ENCODE measurements at places on chromosomes 12 and 14.

DNA sequence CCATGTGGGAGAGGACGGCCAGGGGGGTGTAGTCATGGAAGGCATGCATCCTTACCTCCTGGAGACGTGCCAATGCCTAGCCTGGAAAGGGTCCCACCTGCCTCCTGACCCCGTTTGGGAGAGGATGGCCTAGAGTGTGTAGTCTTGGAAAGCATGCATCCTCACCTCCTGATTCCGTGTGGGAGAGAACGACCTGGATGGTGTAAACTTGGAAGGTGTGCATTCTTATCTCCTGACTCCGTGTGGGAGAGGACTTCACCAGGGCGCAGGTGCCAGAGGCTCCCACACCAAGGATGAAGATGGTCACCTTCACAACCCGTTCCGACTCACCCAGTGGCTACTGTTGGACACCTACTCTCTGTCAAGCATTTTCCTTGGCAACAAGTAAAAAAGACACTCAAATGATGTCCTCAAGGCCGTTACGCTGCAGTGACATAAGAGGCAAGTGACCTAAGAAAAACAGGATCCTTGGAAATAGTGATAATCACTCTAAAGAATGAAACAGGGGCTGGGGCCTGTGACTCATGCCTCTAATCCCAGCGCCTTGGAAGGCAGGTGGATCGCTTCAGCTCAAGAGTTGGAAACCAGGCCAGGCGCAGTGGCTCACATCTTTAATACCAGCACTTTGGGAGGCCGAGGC, 37.5 kb upstream of the FZD10 start:
- DNase-seq: no peak

DNA sequence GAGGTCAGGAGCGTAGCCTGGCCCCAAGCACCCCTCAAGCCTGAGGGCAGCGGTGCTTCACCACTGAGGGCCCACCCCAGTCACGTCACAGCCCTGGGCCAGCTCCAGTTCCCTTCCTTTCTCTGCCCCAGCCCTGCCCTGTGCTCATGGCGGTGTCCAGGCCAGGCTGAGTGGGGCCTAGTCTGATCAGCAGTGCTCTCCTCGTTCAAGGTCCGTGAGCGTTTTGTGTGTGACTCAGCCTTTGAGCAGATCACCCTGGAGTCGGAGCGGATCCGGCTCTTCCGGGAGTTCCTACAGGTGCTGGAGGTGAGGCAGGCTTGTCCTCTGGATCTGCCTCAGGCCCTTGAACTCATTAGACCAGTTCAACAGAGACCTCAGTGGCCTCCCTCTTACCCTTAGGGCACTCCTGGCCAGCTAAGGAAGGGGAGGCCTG, 19.0 kb downstream of the PRPF40B start:
- no peak for DNase-seq

GRCh38 chr14:73125169-73125588, 11.1 kb upstream of the PSEN1 start:
- no peak for DNase-seq

DNA sequence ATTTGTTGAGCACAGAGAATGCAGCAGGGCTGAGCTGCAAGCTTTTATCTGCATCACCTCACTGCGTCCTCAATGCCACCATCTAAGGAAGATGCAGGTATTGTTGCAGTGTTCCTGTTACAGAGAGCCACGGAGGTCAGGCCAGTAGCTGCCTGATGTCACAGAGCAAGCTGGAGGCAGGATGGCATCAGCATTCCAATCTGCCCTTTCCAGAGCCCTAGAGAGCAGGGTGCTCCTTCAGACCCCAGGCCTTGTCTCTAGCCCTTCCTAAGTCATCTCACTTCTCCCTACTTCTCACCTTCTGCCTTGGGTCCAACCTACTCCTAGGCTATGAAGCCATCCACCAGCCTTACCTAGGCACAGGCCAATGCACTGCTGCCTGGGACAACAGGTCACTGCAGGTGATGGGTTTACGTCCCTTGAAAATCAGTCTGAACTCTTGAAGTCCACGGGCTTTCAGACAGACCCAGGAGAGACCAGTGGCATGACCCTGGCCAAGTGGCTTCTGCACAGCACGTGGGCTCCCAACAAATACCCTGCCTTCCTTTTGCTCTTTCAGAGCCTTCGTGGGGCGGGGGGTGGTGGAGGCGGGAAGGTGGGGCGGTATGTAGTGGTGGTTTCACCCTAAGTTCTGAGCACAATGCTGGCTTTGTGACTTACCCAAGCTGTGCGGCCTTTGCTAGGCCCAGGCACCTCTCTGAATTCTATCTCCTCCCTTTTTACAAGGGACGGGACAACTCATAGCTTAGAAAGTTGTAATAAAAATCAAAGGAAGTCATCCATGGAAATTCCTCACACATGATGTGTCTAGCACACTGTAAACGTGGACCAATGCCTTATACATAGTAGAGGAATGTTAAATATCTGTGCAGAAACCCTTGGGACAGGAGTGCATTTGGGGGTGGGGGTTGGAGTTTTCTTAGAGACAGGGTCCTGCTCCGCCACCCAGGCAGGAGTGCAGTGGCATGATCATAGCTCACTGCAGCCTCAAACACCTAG, 136.0 kb downstream of the KSR2 start:
- no peak for DNase-seq

DNA sequence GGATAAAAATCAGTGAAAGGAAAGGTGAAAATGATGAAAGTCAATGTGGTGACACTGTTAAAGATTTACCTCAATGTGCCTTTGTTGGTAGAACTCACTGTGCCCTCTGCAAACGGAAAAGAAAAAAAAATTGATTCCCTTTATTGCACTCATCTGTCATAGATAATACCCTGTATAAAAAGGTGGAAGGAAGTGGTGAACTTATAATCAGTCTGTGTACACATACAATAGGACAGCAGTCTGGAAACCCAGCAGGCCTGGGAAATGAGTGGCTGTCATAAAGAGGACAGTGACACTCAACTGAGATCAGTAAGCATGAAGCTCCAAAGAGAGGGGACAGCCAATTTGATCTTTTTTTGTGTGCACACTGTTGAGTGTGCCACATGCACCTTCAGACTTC, 364.7 kb downstream of the NOVA1 start:
- no peak for DNase-seq

DNA sequence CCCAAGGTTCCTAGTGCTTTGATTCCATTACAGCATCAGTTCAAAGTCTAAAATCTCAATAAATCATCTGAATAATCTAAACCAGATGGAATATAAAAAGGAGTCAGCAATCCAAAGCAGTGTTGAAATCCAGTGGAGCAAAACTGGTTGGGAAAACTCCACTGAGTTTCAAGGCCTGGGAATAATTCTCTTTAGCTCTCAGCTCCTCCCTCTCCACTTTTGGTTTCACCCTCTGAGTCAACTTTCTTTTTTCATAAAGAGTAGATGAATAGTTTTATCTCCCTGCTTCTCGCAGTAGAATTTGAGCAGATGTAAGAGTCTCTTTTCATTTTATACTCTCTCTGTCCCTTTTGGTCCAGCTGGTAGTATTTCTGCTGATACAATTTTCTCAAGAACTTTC, 338.6 kb downstream of the APAF1 start:
- no peak for DNase-seq

DNA sequence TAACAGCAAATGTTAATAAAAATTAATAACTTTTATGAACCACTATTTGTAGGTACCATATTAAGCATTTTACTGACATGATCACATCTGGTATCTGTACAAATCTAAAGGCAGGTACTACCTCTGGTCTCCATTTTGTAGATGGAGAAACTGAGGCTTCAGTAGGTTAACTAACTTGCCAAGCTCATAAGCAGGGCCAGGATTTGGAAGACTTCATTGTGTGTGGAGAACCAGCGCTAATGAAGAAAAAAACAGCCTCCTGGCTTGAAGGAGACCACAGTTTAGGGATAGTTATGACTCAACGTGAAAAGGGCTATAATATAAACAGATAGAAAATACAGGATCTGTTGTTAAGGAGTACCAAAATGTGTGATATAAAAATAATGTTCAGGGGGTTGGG, 1.0 kb downstream of the NUP37 start:
- no peak for DNase-seq

DNA sequence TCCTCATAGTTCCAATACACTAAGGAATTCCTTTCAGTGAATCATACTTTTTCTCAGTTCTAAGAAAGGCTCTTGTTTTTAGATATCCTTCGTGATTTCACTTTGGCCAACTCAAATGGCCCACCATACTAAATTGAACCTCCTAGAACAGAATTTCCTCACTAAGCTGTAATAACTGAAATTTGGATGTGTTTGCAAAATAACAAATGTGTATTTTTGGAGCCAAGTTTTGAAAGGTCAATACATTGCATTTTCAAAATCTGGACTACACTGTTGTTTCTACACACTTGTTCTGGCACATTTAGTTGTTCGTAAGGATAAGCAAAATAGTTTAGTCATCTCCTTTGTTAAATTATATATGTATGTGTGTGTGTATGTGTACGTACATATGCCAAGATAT, 439.0 kb upstream of the STXBP6 start:
- DNase-seq: no peak

- DNase-seq: no peak
These were observed 44.2 kb upstream of the TSPAN9 start for GRCh38 chr12:3032770-3033538.

DNA sequence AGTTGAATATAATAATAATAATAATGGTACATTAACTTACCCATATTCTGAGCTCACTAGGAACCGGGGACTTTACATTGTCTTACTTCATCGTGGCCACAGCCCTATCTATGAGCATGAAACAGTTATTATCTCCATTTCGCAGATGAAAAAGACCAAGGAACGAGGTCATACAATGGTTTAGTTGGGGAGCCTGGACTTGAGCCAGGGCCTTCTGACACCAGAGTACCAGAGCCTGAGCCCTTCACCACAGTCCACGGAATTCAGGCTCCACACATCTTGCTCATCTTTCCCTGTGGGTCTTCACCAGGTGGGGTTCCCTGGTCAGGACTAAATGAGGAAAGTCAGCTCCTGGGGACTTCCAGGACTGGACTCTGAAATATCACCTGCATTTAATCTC, 31.3 kb upstream of the CMKLR1 start:
- no peak for DNase-seq

Data from stimulated activated CD8-positive, alpha-beta memory T cell treated with anti-CD3 and anti-CD28 coated beads, Interleukin-4, amount 100 ng/mL, for 1 hour (primary cell).